ENCODE measurements at places on chromosomes 4 and X. TPM values are rescaled to one million over a fixed set of nuclear protein-coding genes. Genes with fewer than 3 reads are reported as not detected.

VCX3B gene
- total RNA-seq: not detected

VCX gene
- not detected for total RNA-seq

PLP2 gene
- 65.1 TPM for total RNA-seq

MAOA gene
- total RNA-seq: 165 TPM

GRCh38 chr4:99165978-99166377 lies 21.9 kb upstream of the ADH4 start:
- DNase-seq: no peak
- H3K27me3 ChIP-seq: no peaks in the 10 kb centered on the region

DNA sequence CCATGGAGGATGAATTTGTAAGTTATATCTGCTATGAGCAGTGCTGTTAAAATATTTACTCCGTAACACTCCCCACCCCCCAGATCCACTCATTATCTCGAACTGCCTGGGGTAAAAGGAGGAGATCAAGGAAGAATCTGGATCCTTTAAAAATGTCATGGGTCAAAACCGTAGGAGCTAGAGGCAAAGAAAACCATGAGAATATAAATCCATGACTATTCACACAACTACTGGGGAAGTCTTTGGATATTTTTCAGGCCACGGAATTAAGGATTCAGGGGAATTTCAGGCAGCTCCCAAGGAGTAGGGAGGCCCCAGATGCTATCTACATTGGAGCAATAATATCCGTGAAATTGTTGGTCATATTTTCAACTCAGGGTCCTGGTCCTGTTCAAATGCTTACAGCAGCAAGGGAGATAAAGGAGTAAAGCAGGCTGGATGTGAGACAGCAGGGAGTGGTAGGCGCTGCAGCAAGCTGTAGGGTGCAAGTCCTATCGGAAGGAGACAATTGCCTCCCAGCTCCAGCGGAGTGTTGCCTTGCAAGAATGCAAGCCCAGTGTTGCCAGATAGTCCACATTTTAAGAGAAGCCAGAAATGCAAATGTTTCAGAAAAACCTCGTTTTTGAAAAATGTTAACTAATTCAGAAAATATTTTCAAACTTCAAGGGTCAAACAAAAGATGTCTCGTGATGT lies 116.2 kb upstream of the KIT start:
- H3K27me3 ChIP-seq: no peaks in the 10 kb centered on the region
- no peak overlapping the region for H3K27ac ChIP-seq
- no peak for DNase-seq
- H3K4me3 ChIP-seq: no peak overlapping the region

DNA sequence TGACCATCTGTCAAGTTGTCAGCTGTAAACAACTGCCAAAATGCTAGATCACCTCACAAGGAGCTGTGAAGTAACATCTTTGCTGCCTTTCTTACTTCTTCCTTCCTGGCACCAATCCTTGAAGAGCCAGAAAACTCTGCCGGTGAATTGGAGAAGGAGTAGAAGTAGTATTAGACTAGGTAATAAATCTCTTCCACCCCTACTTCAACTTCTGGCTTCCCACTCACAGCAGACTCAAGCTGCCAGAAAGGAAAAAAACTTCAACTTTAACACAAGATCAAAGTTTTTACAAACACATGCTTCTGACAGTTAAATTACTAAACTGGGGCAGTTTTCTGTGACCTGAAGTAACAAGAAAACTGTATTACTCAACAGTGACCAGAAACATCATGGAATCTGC lies 164.7 kb upstream of the SLC7A11 start:
- no peak overlapping the region for H3K27ac ChIP-seq
- no peaks in the 10 kb centered on the region for H3K36me3 ChIP-seq
- DNase-seq: no peak
- no peak overlapping the region for H3K4me3 ChIP-seq

DNA sequence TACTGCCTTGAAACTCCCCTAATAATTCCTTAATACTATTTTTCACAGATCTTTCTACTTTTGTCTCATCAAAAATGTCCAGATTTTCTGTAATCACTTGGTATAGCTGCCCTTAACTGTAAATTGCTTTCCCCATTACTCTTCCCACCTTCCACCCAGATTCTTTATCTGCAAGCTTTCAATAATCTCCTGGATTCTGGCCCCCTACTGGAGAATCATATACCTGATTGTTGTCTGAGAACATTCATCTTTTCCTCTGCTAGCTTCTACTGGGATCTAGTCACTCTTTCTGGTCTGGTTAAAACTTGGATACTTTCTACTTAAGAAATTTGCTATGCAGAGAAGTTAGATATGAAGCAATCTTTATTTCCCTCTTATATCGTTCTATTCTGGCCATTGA lies 552.6 kb downstream of the PCDH19 start:
- H3K27me3 ChIP-seq: no peaks in the 10 kb centered on the region
- H3K4me1 ChIP-seq: no peaks in the 10 kb centered on the region
- no peak for DNase-seq
- H3K27ac ChIP-seq: no peak overlapping the region

DNA sequence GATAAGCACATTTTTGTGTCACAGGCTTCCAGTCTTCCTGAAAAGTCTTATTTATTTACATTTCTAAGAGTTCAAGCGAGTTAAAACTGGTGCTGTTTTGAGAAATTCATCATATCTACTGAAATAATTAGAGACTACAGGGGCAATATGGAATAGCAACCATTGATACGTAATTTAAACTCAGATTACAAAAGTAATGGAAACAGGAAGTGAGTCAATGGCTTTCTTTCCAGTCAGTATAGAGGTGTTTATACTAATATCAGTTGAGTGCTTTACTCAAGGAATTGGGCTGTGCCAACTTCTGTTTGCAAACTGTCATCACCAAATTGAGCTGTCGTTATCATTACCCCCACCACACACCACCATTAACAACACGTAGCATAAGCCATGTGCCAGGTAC lies 222.7 kb downstream of the COL25A1 start:
- no peak overlapping the region for H3K27ac ChIP-seq
- H3K4me1 ChIP-seq: peaks cover 9% of the 10 kb centered on the region
- no peak for DNase-seq
- no peaks in the 10 kb centered on the region for H3K36me3 ChIP-seq
- H3K27me3 ChIP-seq: no peaks in the 10 kb centered on the region

DNA sequence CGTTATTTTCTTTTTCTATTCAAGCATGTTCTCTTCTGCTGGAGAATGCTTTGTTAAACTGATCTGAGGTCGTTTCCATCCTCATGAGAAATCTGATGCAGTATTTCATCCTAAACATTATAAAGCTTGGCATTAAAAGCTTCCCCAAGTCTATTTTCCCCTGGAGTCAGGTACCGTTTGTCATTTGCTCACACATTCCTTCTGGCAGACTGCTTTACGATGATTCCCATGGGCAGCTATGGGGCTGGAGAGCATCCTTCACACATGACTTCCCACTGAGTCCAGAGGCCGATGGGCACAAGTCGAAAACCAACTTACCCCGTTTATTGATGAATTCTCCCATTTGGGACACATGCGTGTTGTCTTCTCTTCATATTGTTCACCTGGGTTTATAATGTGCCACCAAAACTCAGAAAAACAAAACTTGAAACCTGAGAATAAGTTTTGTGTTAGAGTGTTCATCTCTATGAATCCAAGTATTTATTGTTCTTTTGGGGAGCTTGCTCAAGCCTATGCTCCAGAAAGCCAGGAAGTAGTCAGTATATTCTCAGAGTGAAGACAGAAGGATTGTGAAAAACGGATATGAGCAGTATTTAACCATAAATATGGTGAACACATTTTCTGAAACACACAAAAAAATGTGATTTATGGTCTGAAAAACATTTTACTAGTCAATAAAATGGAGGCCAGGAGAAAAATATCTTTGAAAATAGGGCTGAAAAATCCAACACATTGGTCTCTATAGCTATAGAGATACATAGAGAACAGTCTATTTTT lies 298.8 kb upstream of the NOCT start:
- H3K36me3 ChIP-seq: no peaks in the 10 kb centered on the region
- H3K27me3 ChIP-seq: no peaks in the 10 kb centered on the region
- no peak overlapping the region for H3K27ac ChIP-seq
- no peak overlapping the region for H3K4me3 ChIP-seq
- no peaks in the 10 kb centered on the region for H3K4me1 ChIP-seq
- no peak for DNase-seq

- DNase-seq: no peak
- H3K4me1 ChIP-seq: no peaks in the 10 kb centered on the region
- no peaks in the 10 kb centered on the region for H3K36me3 ChIP-seq
These were observed 56.4 kb upstream of the SPOCK3 start for GRCh38 chr4:167290678-167291077.

GRCh38 chr4:133270021-133270570 lies 121.0 kb downstream of the PCDH10 start:
- no peaks in the 10 kb centered on the region for H3K27me3 ChIP-seq
- no peak for DNase-seq
- H3K4me3 ChIP-seq: no peak overlapping the region
- no peaks in the 10 kb centered on the region for H3K36me3 ChIP-seq

- H3K4me3 ChIP-seq: no peak overlapping the region
- H3K4me1 ChIP-seq: no peaks in the 10 kb centered on the region
- H3K27me3 ChIP-seq: no peaks in the 10 kb centered on the region
These were observed 127.3 kb downstream of the PPARGC1A start for GRCh38 chr4:23762551-23762950.

DNA sequence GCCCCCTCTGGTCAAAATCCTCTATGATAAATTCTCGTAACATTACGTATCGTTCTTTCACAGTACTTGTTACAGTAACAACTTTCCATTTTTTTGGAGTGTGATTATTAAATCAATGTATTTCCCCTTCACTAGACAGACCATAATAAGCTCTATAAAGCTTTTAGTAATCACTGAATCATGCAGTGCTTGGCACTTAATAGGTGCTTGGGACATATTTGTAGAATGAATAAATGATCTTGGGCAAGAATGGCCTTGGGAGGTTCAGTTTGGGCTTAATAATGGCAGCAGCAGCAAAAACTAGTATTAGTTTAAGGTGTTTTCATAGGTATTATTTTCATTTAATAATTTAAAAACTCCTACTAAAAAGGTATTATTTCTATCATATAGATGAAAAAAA lies 33.4 kb upstream of the SFRP2 start:
- no peaks in the 10 kb centered on the region for H3K4me1 ChIP-seq
- H3K27ac ChIP-seq: no peak overlapping the region
- no peaks in the 10 kb centered on the region for H3K36me3 ChIP-seq

DNA sequence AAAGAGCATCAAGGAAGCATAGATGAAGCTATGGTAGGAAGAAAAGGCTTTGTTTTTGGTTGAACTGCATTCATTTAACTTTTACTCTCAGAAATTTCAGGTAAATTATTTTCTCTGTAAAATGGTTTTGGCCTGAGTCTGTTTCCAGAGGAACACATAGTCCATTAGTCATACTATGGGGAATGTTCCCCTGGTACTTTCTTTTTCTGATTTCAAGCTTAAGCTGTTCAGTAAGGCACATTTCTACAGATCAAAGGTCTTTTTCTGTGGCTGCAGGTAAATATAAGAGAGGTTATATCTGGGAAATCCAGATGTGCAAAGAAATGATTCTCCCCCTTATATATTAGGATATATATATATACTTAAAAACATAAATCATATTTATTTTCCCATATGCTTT lies 1744.4 kb upstream of the ADGRL3 start:
- H3K27ac ChIP-seq: no peak overlapping the region
- DNase-seq: no peak

DNA sequence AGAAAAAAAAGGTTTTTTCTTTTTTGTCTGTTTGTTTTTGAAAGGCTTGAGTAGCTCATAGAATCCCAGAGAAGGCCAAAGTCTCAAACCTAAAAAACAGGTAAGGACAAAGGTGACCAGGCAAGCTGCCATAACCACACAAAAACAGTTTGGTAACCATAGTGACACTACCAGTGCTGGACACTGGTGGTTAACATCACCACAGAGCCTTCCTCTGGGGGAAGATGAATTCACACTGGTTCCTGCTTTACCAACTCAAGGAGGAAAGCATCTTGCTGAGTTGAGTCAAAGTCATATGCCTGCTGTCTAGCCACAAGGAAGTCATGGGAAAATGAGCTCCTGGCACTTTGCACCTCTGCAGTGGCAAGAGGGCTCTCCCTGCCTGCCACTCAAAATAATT lies 32.5 kb downstream of the IDS start:
- no peaks in the 10 kb centered on the region for H3K36me3 ChIP-seq
- H3K27ac ChIP-seq: no peak overlapping the region
- H3K27me3 ChIP-seq: no peaks in the 10 kb centered on the region
- no peak overlapping the region for H3K4me3 ChIP-seq
- no peak for DNase-seq

DNA sequence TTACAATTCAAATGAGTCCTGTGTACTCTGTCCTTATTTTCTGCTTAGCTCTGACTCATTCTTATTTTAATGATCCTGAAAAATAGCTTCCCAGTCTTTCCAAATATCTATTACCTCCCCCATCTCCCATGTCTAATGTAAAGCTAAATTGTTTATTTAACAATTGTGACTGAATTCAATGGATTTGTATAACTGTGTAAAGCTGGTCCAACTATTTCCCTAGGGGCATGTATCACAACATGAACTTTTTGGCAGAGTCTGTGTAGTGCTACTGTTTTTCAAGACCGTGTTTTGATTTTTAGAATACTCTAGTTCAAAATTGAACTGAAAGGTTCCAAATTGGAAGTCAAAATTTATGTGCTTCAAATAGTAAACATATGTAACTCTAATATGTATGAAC lies 67.8 kb downstream of the SPCS3 start:
- H3K4me1 ChIP-seq: no peaks in the 10 kb centered on the region
- no peak overlapping the region for H3K27ac ChIP-seq
- H3K27me3 ChIP-seq: no peaks in the 10 kb centered on the region
- no peaks in the 10 kb centered on the region for H3K36me3 ChIP-seq

- DNase-seq: no peak
- H3K36me3 ChIP-seq: no peaks in the 10 kb centered on the region
- H3K27me3 ChIP-seq: no peaks in the 10 kb centered on the region
- no peaks in the 10 kb centered on the region for H3K4me1 ChIP-seq
- no peak overlapping the region for H3K27ac ChIP-seq
These were observed 22.4 kb downstream of the ANK2 start for GRCh38 chr4:113071805-113072204.

GRCh38 chrX:106783716-106784115 lies 18.8 kb upstream of the TBC1D8B start:
- no peak for DNase-seq
- peaks cover 3% of the 10 kb centered on the region for H3K27me3 ChIP-seq
- H3K4me1 ChIP-seq: no peaks in the 10 kb centered on the region
- H3K4me3 ChIP-seq: no peak overlapping the region
- H3K36me3 ChIP-seq: no peaks in the 10 kb centered on the region

DNA sequence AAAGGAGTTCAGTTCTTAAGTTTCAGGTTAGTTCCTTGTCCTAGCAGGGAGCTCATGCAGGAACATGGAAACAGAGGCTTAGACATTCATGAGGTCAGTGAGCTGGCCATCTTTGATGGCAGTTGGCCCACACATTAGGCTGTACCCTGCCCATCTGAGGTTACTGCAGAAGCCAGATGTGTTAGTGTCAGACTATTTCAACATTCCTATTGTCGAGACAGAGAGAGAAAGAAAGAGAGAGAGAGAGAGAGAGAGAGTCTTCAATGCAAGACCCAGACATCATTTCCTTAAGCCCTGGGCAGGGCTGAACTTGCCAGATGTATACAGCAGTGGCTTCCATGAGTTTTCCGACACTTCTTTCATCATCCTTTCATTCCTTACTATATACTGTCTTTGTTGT lies 91.3 kb downstream of the PPP1R2C start:
- H3K27me3 ChIP-seq: no peaks in the 10 kb centered on the region
- H3K4me1 ChIP-seq: no peaks in the 10 kb centered on the region
- H3K36me3 ChIP-seq: no peaks in the 10 kb centered on the region
- DNase-seq: no peak
- no peak overlapping the region for H3K27ac ChIP-seq

- H3K4me3 ChIP-seq: no peak overlapping the region
- H3K36me3 ChIP-seq: no peaks in the 10 kb centered on the region
- no peak for DNase-seq
- peaks cover 7% of the 10 kb centered on the region for H3K4me1 ChIP-seq
These were observed 278.9 kb downstream of the INPP4B start for GRCh38 chr4:142567199-142567598.
